ENCODE measurements at places on chromosomes 12 and 14.

DNA sequence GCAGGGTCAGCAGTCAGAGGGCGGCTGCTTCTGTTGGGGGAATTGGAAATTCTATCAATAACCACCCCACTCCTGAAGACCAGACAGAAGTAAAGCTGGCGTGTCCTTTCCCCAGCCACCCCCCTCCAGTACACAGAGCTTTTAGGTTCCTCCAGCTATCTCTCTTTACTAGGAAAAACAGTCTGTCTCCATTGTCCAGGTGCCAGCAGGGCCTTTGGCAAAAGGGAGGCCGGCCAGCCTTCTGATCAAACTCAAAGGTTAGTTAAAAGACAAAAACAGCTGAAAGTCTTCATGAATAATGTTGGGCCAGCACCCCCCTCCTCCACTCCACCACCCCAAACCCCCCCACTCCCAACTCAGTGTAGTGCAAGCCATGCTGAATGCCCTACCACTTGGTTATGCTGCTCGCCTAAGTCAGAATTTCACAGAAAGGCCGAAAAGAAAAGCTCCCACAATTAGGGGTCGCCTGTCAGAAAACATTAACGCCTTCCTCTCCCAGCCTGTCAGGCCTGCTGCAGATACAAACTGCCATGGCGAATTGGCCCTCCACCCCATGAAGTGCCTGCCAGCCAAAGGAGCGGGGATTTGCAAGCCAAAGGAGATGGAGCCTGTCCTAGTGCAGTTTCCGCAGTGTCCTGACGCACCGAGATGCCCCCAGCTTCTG lies 8.9 kb downstream of the ASCL1 start:
- DNase-seq, result no peak

DNA sequence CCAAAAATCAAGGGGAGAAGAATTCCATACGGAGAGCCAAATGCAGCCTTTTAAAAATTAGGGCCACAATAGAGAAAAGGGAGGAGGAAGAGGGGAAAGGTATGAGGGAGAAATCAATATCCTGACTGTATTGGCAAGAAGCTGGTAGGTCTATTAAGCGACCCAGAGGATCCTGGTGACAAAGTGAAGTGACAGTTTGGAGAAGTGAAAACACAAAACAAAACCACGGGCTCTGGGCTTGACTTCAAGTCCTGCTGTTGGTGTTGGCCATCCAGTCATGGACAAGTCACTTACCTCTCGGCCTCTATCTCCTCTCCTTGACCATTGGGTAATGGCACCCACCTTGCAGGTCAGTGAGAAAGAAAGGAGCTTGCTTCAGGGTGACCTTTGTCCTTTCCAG lies 47.0 kb upstream of the KCNA5 start:
- no peak for DNase-seq

GRCh38 chr12:92107621-92108131 lies 38.0 kb downstream of the BTG1 start:
- no peak for DNase-seq

GRCh38 chr14:88960496-88960895 lies 136.0 kb downstream of the TTC8 start:
- DNase-seq, result no peak

GRCh38 chr12:128994856-128995255 lies 141.6 kb downstream of the GLT1D1 start:
- DNase-seq, result no peak

- no peak for DNase-seq
Measured at GRCh38 chr12:55420307-55420962, 5.6 kb upstream of the OR6C76 start.

DNA sequence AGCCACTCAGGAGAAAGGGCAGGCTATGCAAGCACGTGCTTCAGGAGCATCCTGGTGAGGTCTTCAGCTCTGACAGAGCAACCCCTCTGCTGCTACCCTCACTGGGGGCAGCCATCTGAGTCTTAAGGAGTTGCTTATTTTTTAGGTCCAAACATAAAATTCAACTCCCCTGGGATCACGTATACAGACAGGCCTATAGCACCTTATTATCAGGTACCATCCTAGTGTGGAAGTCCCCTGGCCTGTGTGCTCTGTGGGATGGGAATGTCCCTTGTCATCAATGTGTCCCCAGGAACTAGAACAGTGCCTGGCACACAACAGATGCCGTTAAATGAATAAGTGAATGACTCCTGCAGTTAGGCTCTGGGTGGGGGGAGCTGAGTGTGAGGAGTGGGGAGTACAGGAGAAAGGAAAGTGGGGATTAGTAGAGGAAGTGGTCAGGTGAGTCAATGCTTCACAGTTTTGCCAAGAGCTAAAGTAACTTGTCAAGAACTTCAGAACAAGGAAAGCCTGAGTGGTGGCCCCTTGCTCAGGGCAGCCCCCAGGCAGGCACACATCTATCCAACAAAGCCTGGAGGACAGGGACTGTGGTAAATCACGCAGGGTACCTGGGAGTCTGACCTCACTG lies 33.5 kb downstream of the DAD1 start:
- no peak for DNase-seq

- DNase-seq, result no peak
Measured at GRCh38 chr12:106754331-106754730, 20.2 kb upstream of the RIC8B start.

- no peak for DNase-seq
Measured at GRCh38 chr12:1525858-1526257, 68.5 kb downstream of the FBXL14 start.

GRCh38 chr14:83004456-83005006 lies 1470.9 kb upstream of the SEL1L start:
- no peak for DNase-seq

GRCh38 chr14:71514941-71515919 lies 417.0 kb upstream of the RGS6 start:
- DNase-seq, result no peak

DNA sequence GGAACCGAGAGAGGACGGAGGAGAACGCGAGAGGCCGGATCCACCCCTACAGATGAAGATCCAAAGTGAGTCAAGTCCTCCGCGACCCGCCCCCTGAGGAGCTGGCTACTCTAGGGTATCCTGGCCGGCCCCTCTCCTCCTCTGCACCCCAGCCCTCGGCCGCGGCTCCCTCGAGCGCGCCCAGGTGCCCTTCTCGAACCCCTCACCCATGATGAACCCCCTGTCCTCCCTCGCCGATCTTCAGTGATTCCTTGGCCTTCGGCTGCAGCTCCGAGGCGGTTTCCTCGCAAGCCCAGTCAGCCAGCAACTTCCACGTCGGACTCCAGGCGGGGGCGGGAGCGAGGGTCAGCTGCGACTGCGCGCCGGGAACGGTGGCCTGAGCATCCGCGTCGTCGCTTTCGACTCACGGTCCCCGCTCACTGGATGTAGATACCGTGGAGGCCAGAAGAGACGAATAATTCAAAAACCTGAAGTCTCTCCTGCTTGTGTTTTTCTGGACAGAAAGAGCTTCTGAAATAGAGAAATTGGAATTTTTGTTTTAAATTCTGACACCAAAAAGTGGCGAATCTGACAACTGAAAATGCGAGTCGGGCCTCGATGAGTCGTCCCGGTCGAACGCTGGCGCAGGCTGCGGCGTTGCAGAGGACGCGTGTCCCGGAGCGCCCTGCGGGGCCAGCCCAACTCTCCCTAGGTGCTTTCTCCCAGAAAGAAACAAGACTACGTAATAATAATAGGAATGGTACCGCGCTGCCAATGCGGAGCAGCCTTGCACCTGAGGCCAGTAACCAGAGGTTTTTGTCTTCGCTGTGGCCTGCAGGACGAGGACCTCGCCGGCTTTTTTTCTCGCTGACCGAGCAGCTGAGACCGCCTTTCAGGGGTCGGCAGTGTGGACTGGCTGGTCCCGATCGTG lies at the start of gene ARL1:
TSS of gene ARL1 (minus strand) at position 337 of the 910 bp plus-strand sequence. CDS start at position 210, 127 bp downstream.
- DNase-seq, result peak; percentile 94

DNA sequence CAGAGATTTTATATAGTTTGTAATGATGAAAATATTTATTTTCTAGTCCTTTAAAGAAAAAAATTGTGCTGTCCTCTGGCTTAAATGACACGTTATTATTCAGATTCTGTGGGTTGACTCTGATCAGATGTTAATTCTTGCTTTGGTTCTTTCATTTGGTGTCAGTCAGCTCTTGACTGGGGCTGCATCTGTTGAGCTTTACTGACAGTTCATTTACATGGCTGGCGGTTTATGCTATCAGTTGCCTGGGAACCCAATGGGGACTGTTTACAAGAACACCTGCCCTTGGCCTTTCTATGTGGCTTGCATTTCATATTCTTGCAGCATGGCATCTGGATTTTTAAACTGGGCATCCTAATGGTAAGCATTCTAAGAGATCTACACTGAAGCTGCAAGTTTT lies 667.1 kb upstream of the FBXO33 start:
- no peak for DNase-seq

GRCh38 chr12:84091651-84092050 lies 820.9 kb downstream of the SLC6A15 start:
- DNase-seq, result no peak

DNA sequence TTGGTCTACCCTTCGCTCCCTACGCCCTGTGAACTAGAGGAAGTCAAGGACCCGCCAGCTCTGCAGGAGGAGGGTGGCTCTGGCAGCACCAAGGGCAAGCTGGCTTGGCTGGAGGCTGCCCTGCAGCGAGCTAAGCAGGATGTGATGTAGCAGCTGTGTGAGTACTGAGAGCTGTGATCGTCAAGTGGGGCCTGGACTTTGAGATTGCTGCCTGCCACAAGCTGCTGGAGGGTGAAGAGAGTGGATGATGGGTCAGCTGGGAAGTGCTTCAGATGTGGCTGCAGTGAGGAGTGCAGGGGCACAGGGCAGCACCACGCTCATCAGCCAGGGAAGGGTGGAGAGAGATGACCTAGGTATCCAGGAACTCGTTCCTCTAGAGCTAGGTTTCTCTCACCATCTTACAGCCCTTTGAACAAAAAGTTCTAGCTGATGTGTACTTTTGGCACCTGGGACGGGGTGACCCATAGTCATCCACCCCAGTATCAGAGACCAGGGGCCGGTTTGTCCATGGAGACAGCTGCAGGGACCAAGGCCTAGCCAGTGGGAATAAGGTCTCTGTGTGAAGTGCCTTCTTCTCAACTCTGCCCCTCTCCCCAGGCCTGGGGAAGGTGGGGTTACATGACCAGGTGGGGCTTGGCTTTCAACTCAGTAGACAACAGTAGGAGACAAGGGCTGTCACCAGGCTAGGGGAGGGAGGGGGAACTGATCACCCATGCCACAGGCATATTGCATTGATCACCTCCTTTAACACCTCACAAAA lies 3.2 kb downstream of the KRT86 start:
- no peak for DNase-seq

DNA sequence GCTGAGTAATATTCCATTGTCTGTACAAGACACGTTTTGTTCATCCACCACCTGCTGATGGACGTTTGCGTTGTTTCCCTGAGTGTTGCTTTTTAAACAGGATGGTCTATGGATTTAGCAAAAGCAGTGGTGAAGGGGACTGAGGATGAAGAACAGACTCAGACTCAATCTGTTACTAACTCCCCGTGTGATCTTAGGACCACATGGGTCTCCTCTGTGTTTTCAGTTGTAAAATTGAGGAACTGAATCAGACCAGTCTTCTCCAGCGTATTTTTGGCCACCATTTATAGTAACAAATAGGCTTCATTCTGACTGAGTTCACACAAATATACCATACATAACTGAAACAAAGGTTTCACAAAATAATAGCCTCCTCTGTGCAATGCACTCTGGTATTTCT lies 85.6 kb downstream of the FOXN3 start:
- DNase-seq, result no peak

GRCh38 chr12:50248411-50248810 lies 34.9 kb downstream of the LIMA1 start:
- DNase-seq, result no peak

DNA sequence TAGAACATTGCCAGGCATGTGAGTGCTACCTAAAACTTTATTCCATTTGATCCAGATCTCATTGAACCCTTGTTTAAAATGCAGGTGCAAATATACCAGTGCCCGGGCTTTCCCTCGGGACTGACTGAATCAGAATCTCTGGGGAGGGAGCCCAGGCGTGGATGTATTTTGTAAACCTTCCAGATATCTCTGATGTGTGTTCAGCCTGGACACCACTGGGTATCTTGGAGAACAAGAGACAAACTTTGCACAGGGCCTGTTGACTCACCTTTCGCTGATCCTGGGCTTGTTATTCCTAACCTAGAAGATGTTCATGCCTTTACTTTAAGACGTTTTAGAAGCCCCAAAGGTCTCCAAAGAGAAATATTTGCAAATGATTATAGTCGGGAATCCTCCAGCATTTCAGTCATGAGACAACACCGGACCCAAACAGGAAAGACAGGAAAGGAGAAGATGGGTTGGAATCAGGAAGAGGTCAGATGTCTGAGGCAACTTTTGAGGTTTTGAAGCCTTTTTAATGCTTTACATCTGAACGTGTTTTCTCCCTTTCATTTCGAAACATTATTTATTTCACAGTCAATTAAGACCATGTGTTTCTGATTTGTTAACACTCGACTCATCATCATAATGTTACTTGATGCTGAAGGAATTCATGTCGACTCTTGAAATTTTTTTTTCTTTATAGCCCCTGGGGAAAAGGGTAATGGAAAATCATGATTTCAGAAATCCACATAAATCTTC lies 118.6 kb downstream of the PLXNC1 start:
- DNase-seq, result no peak

- no peak for DNase-seq
Measured at GRCh38 chr12:115632308-115632707, 645.2 kb downstream of the MED13L start.

DNA sequence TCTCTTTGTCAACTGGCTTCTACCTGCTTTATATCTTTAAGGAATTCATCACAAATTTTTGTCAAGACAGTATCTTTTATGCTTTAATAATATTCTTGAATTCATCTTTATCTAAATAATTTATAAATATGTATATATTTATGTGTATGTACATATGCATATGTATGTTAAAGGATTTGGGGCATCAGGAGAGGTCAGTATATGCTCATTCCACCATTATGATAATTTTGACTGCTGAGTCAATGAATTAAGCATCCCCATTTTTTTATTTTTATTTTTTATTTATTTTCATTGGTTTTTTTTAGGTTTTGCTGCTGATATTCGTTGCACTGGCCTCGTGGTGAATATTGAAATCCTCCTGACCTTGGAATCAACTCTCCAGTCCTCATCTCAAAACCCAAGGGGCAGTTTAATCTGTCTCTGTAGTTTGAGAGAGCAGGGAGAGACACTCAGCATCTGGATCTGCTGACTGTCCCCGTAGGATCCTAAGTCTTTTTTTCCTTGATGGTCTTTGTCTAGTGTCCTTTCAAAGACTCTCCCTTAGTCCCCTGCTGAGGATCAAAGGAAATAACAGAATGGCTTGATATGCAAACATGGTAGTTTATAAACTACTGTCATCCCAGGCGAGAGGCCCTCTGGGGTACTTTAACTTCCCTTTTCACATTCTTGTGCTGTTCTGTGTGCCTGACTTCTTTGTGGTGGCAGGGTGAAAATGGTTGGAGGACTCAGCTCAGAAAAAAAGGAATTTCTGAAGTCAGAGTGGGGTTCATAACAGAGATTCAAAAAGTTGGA lies 218.7 kb downstream of the DIO2 start:
- DNase-seq, result no peak

- peak; percentile 24 for DNase-seq
Measured at GRCh38 chr12:66942741-66943465, 264.0 kb upstream of the GRIP1 start.
